Daoy (cell line): ENCODE measurements at places on chromosomes 7 and 10. TPM values are rescaled to one million over a fixed set of nuclear protein-coding genes. Genes with fewer than 3 reads are reported as not detected.

RFC2 gene
- 142 and 156 TPM in 2 replicates for total RNA-seq

EIF5AL1 gene
- total RNA-seq = 0.54 and 0.57 TPM in 2 replicates

CHST15 gene
- 9.5 and 11.8 TPM in 2 replicates for total RNA-seq

OR2F2 gene
- not detected in 2 replicates for total RNA-seq

CALML5 gene
- not detected in 2 replicates for total RNA-seq

CUZD1 gene
- 0.77 and 1.4 TPM in 2 replicates for total RNA-seq

NKX1-2 gene
- not detected in 2 replicates for total RNA-seq

MSMB gene
- not detected in 2 replicates for total RNA-seq

TWIST1 gene
- 16.5 and 35.5 TPM in 2 replicates for total RNA-seq

STMP1 gene
- 9.1 and 11.4 TPM in 2 replicates for total RNA-seq

GLCCI1 gene
- 5.2 and 6.0 TPM in 2 replicates for total RNA-seq

FIS1 gene
- 294 and 310 TPM in 2 replicates for total RNA-seq

ZNF485 gene
- 2.8 and 3.7 TPM in 2 replicates for total RNA-seq

BHLHA15 gene
- total RNA-seq = not detected in 2 replicates

HOXA2 gene
- 11.4 and 12.1 TPM in 2 replicates for total RNA-seq
